ENCODE measurements at places on chromosomes 12 and 14.
A peak's percentile ranks its signal among the peaks of the same experiment; 100 is the strongest.

DNA sequence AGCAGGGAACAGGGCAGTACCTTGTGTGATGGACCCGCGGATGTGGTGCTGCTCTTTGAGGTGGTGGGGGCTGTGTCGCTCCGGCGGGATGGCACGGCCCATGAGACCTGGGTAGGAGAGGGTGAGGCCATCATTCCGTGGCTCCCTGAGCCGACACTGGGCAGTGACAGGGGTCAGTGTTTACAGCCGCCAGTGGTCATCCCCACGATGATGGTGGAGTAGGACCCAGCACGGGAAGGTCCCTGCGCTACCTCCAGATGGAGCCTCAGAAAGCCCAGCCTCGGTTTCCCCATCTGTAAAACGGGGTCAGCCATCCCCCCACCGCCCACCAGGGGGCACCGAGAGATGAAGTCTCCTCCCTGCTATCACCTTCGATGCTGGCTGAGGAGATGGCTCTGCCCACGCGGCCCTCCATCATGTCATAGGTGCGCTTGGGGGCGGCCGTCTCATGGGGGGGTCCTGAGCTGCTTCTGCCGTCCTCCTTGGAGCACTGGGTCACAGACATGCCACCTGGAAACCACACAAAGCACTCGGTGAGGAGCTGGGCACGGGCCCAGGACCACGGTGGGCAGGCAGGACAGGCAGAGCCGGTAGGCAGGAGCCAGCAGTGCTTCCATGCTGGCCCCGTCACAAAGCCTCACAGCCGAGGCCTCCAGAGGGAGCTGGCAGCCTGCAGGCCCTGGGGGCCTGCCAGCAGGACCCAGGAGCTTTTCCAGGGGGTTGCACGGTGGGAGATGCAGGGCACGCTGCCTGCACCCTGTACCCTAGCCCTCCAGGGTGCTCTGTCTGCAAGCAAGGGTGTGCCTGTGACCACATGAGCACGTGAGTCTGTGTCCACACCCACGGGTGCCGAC is 53.1 kb downstream of the RFLNA start:
- no peak for DNase-seq

GRCh38 chr12:73225941-73226340 is 953.8 kb downstream of the TRHDE start:
- no peak for DNase-seq

DNA sequence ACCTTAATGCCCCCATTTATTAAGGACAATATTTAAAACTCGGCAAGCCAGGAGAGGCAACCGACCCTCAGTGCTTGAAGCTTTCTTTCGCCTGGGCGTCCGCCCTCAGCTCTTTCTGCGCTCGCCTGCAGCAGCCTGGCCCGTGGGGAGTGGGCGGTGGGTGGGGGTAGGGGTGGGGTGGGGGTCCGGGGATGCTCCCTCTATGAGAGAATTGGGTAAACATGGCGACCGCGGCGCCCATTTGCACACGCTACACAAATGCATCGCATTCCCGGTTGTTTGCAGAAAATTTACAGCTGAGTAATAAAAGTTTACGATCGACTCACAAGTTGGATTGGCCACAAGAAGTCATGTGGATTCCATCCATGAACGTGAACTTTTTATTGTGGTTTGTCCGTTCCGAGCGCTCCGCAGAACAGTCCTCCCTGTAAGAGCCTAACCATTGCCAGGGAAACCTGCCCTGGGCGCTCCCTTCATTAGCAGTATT is 7.7 kb downstream of the HOXC8 start:
- DNase-seq = peak; percentile 73

GRCh38 chr14:92925446-92925845 is 2.5 kb downstream of the CHGA start:
- no peak for DNase-seq

- DNase-seq = no peak
These were observed 28.5 kb downstream of the FOS start for GRCh38 chr14:75306927-75307699.

GRCh38 chr14:77674931-77675330 is 32.9 kb downstream of the ALKBH1 start:
- no peak for DNase-seq

Measured in AG09309 (cell line).